ENCODE measurements at places on chromosomes 3 and 15. TPM values are rescaled to one million over a fixed set of nuclear protein-coding genes. Genes with fewer than 3 reads are reported as not detected.
A peak's percentile ranks its signal among the peaks of the same experiment; 100 is the strongest.

- no peak for DNase-seq
These were observed 106.8 kb upstream of the GPR149 start for GRCh38 chr3:154536751-154537150.

DNA sequence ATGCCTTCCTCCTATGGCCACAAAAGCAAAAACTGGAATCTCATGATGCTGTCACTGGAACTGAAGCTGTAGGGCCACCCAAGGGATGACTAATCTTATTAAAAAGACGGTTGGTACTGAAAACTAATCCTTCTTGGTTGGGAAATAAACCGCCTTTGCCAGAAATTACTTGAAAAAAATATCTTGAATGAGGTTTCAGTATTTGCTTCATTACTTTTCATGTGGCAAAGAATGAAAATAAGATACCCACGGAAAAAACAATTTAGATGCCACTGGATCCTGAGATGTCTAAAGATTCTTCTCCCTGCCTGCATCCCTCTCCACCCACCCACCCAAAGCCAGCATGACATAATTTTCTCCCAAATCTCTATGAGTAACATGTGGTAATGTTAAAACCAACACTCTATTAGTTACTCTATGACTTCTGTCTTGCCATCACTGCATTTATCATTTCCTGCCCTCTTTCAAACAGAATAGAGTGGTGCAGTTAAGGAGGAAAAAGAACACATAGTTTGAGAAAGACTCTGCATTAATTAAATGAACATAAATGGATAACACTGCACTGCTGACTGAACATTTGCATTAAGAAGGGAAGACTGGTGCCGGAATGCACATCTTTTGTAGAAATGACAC is 111.8 kb upstream of the DPH6 start:
- DNase-seq, result peak; percentile 66

GRCh38 chr15:60838206-60838605 is 359.3 kb upstream of the ICE2 start:
- DNase-seq, result no peak

GRCh38 chr15:38674448-38674847 is 109.8 kb upstream of the RASGRP1 start:
- DNase-seq, result no peak

The GOLGA8T gene
- 0.30 TPM for total RNA-seq
